Lower leg skin (tissue), 4 donors: ENCODE measurements at places on chromosomes 11 and 22. TPM values are rescaled to one million over a fixed set of nuclear protein-coding genes. Genes with fewer than 3 reads are reported as not detected.
A peak's percentile ranks its signal among the peaks of the same experiment; 100 is the strongest.

DNA sequence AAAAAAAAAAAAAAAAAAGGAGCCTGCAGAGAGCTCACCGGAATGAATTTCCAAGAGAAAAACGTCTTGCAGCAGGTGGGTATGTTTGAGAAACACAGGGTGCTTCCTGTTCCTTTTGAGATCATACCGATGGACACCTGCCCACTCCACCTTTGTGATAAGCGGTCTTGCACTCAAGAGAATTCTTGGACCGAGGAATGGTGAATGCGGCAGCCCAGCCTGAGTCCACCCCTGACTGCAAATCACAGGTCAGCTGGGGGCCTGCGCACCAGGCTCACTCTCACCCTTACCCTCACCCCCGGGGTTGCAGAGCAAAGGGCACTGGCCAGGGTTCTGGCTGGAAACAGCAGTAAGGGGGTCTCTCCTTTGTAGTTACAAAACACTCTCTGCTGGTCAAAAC is 16.8 kb upstream of the TEF start:
- no peak for DNase-seq

Gene OR4A16
- not detected for total RNA-seq

DNA sequence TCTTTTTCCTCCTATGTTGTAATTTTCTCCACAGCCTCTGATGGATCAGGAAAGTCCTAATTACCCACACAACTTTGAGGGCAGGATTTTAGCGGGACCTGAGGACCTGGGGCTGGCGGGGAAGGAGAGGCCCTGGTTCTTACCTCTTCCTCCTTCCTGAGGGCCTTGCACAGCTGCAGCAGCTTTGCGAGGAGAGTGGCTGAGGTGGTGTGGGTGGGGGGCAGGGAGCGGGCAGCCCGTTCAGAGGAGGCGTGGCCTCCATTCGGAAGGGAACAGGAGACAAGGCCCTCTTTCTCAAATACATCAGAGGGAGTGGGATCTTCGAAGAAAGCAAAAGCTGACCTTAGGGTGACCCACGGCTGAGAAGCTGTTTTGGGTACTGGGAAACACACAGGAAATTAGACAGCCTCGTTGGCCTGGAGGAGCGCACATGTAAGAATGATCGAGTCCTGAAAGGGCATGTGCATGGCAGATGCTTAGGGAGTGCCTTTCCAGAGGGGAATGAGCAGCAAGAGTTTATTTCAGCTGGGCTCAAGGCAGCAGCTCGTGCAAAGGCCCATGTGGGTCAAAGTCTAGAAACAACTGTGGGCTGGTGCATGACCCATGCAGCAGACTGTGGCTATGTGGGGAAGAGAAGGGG is 76.6 kb upstream of the NARS2 start:
- peak; percentile 74 for DNase-seq

DNA sequence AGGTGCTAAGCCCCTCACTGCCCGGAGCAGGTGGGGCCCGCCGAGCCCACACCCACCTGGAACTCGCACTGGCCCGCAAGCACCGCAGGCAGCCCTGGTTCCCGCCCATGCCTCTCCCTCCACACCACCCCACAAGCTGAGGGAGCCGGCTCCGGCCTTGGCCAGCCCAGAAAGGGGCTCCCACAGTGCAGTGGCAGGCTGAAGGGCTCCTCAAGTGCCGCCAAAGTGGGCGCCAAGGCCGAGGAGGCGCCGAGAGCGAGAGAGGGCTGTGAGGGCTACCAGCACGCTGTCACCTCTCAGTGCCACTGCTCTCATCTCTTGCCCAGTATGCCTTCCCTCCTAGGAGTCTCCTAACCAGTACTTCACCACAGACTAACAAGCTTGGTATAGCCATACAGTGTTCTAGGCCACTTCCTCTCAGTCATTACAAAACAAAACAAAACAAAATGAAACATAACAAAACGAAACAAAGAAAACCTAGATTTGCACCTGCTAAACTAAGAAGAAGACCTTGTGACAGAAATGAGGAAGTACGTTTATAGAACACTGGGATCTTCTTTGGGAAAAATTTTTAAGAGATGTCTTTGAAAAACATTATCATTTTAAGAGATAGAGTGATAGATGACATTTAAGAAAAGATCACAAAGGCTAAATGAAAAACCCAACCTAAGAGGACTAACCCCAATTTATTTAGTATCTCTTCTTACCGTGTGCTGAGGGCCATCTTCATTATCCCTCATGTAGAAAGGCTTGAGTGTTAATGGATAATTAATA is 47.7 kb upstream of the GAB2 start:
- DNase-seq, result no peak

Gene OOSP4B
- total RNA-seq, result not detected

Gene ISX
- total RNA-seq, result 0.15 TPM

Gene GAS2
- total RNA-seq, result 0.72 TPM

Gene PHF21B
- total RNA-seq, result not detected

GRCh38 chr11:70203751-70204465 is 812 bp downstream of the FADD start:
- peak; percentile 72 for DNase-seq

Gene OR8D4
- 0.06 TPM for total RNA-seq

DNA sequence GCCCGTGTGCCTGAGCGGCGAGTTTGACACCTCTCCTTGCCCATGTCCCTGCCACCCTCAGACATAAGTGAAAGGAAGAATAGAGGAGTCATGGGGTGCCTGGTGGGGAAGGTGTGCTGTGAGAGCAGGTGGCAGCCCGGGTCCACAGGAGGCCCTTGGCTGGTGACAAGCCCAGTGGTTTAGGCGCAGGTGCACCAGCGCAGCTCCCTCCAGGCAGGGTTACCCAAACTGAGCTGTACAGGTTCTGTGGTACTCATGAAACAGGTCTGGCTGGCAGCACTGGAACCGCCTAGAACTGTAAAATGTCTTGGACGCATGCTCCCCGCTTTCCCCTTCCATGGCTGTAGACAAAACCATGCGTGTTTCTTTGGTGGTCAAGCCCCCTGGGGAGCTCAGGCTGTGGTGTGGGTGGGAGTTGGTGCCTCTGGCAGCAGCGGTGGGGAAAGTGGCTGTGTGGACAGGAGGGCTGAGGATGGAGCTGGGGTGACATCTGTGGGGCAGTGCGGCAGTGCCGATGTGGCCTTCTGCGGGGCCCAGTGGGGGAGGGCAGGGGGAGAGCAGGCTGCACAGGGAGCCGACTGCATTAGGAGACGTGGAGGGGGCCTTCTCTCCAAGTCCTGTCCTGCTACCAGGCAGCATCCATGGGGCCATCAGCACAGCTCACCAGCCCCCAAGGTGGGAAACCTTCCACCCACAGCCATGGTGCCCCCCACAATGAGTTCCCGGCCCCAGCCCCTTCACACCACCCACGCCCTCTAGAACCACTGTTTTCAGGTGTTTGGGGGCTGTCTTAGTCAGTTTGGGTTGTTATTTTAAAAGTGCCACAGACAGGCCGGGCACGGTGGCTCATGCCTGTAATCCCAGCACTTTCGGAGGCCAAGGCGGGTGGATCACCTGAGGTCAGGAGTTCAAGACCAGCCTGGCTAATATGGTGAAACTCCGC is 5.6 kb upstream of the GTSE1 start:
- no peak for DNase-seq

GRCh38 chr11:121210445-121211080 is 82.0 kb upstream of the SC5D start:
- no peak for DNase-seq

DNA sequence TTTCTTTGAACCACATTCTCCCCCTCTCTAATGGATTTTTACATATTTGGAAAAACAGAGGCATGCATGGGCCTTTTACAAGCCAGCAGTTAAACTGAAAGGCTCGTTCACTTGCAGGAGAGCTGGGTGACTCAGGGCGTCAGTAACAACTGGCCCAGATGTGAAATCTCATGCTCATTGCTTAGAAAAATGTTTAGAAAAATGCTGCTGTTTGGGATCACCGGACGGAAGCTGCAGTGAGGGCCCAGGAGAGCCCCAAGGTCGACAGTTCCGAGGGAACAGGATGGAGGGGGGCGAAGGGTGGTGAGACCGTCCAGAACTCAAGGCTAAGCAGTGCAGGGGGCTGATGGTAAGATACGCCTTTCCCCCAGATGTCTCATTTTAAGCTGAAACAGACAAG is 41.7 kb upstream of the SMTN start:
- no peak for DNase-seq

DNA sequence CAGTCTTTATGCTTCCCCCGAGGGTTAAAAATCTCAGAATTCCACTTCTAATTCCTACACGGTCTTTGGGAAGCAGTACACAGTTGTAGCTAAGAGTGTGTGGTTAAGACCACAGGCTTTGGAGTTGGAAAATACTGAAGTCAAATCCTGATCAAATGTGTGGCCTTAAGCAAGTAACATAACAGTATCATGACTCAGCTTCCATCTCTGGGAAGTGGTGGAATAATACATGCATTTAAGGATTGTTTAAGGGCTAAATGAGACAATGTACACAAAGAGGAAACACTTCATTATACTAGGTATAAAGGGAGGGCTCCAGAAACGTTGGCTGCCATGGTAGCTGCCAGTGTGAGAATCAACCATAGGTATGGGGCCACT is 71.5 kb downstream of the FAT3 start:
- DNase-seq, result no peak

GRCh38 chr11:120917559-120918239 is 106.2 kb upstream of the TBCEL start:
- DNase-seq, result no peak

Gene MS4A15
- total RNA-seq, result not detected

Gene TTC28
- 13.7 TPM for total RNA-seq

- DNase-seq, result no peak
Measured at GRCh38 chr11:102293873-102294601, 23.2 kb upstream of the BIRC3 start.

- DNase-seq, result no peak
Measured at GRCh38 chr11:109426442-109427240, 4.7 kb downstream of the C11orf87 start.

Gene OR4P4
- not detected for total RNA-seq

Gene MEI1
- not detected for total RNA-seq

DNA sequence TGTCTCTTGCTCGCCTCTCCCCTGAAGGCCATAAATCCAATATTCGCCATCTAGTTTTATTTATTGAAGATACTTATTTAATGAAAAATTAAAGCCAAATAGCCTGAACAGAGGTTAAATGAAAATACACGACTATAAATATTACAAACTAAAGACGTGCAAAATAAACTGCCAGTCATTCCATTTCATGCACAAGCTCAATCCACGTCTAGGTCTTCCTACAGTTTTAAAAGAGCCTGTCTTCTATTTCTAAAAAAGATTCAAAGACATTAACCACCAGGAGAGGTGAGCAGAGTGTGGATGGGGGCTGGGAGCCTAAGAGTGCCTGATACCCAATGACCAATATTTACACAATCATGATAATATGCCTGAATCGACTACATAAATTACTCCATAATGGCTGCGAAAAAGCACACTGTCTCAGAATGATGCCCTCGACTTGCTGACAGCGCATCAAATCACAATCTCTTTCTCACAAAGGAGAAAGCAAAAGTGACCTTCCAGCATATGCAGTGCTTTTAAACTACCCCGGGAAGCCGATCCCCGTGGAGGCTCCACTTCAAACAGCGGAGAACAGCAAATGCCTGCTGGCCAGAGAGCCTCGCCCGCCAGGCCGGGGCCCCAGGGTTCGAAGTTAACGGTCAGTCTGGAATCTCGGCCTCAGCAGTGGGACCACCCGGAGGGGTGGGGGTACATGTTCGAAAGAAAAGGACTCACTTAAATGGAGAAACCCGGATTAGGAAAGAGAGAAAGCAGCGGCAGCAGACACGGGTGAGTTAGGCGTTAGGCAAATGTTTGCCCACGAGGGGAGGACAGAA is 1.7 kb downstream of the FCHSD2 start:
- peak; percentile 85 for DNase-seq

Gene ZDHHC5
- total RNA-seq, result 99.1 TPM

GRCh38 chr11:85694385-85694980 is 8.5 kb upstream of the CCDC89 start:
- DNase-seq, result no peak

Gene MIOX
- not detected for total RNA-seq

DNA sequence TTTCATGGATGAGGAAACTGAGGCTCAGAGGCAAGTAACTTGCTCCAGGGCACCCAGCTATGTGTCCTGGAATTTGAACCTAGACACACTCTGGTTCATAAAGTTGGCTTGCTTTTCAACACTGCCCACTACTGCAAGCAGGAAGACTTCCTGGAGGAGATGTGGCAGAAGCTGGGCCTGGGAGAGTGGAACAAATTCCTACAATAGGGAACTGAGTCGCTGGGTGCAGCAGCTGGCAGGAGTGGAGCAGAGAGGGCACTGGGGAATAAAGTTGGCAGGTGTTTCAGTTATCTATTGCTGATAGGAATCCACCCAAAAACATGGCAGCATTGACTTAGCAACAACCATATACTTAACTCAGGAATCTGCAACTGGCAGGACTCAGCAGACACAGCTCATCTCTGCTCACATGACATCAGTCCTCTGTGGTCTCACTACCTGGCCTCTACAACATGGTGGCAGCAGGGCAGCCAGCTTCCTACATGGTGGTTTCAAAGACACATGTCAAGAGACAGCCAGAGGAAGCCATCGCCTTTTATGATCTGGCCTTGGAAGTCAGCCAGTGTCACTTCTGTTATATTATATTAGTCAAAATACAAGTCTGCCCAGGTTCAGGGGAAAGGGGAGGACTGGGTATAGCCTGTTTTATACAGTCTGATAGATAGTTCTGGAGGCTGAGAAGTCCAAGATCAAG is 10.6 kb upstream of the CARD10 start:
- no peak for DNase-seq

Gene C11orf54
- total RNA-seq, result 25.3 TPM

Gene CARD16
- total RNA-seq, result 4.5 TPM

- DNase-seq, result no peak
Measured at GRCh38 chr11:99718291-99718690, 697.5 kb downstream of the CNTN5 start.

- DNase-seq, result no peak
Measured at GRCh38 chr11:78099666-78100065, 20.0 kb upstream of the NDUFC2 start.

Gene MOGAT2
- total RNA-seq, result 0.21 TPM

DNA sequence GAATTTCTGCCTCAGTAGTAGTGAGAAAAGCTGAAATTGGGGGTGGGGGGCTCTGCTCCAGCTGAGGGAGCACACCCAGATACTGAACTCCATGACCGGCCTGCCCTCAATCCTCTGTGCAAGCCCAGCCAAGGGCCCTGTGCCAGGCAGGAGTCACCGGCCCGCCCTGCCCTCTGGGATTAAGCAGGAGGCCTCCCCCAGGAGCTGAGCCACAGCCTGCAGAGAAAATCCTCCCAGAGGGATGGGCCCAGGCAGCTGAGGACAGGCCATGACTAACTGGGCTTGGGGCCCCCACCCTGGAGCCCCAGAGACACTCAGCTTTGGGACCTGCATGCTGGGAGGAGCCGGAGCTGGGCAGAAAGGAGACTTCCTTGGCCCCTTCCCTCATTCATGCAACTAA is 48.8 kb downstream of the MN1 start:
- peak; percentile 92 for DNase-seq

DNA sequence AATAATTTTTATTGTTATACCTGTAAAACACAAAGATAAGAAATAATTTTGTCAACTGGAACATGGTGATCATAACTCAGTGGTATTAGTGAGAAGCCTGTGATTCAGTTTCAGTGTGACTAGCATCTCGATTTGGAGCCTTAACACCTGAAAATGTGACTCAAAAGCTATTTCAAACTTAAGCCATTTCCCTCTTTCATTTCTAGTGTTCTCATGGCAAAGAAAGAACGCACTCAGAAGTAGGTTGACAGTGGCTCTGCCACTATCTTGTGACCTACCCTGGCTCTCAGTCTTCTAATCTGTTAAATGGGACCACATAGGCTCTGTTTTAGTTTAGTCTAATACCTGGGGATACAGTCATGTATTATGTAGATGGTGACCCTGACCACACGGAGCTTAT is 62.7 kb downstream of the ISX start:
- DNase-seq, result no peak

- no peak for DNase-seq
Measured at GRCh38 chr11:9263840-9264315, 1.3 kb downstream of the DENND5A start.

Gene OLFML1
- 1.4 TPM for total RNA-seq
